ENCODE measurements at places on chromosomes 2 and 18. TPM values are rescaled to one million over a fixed set of nuclear protein-coding genes. Genes with fewer than 3 reads are reported as not detected.

DNA sequence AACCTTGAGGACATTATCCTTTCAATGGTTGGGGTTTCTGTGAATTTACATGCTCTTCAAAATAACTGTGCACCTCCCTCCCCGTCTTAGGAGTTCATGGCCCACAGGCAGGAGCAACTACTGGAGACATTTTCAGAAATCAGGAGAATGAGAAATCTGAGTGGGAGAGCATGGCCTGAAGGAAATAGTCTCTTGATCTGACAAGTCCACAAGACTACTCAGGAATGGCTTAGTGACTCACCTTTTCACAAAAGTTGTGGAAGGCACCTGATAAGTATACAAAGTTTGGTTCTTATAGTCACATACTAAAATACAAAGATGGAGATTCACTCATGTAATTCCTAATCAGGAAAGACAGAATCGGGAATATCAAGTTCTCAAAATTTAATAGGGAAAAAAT, 83.6 kb upstream of the NCKAP5 start:
- DNase-seq: no peak

Gene EHD3
- 1.8 TPM for total RNA-seq

DNA sequence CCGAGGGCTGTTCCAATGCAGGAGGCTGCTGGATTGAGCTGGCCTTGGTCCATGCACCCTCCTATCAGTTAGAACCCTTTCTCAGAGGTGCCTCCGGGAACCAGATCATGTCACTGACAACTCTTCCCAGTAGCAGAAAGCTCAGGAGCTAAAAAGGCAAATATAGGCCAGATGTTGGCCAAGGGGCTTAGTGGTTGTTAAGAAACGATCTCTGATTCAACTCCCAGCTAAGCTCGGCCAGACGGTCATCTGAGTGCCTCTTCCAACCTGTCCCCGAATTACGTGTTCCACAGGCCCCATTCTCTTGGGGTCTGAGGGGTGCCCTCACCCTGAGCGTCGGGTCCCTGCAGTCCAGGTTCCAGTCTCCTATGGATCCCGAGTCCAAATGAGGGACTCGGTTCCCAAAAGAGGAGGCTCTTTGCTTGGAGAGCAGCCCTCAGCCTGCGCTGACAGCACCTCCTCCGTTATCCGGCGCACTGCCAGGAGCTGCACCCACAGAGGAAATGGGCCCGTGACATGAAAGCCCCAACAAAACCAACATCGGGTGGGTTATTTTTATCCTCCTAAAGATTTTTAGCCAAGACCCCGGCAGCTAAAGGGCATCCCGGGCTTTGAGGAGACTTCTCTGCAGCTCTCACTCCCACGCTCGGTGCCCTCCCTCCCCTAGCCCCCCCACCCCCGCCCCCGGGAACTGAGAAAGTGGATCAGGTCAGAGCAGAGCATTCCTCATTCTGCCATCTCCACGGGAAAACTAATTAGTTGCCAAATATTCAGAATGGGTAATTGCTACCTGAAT, 106.6 kb upstream of the ID2 start:
- DNase-seq: no peak

GRCh38 chr2:73952499-73953446, 26.1 kb downstream of the DGUOK start:
- DNase-seq: no peak

DNA sequence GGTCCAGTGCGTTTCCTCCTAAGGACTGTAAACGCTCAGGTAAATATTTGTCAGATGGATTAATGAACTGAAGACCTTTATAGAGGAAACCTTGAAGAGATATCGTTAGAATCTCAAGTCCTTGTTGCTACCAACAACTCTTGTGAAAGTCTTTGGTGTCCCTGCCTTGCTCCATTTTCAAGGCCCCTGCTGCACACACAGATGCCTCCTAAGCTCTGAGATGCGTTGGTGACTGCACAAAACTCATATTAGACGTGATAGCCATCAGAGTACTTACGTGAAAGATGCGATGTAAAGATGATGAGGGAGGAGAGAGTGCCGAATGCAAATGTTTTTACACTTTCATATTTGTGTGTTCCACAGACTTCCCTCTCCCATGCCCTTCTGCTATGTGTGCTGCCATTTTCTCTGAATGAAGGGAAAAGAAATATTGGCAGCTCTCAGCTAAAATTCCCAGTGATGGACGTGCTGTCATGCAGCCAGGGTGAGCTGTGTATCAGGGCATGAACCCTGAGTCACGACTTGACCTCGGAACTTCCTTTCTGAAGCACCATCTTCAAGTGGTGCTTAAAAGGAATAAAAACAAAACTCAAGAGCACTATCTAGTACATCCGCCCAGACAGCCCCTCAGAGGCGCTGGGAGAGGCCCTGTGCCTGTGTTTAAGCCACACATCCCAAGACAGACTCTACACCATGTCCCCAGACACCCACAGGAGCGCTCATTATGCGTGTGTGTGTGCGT, 117.4 kb downstream of the FAM210A start:
- no peak for DNase-seq

Measured in PC-9 (cell line).